ENCODE measurements at places on chromosomes 3 and 15.

DNA sequence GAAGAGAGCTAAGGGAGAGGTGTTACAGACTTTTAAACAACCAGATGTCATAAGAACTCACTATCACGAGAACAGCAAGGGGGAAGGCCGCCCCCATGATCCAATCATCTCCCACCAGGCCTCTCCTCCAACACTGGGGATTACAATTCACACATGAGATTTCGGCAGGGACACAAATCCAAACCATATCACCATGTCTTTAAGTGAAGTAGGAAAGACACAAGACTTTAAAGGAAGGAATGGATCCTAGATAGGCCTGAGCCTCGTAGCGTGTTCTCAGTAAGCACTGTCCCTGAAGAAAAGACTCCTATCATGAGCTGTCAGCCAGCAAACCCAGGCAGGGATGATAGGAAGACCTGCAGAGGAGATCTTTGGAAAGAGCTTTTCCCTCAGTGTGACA, 15.1 kb upstream of the RPS27L start:
- no peak for DNase-seq

DNA sequence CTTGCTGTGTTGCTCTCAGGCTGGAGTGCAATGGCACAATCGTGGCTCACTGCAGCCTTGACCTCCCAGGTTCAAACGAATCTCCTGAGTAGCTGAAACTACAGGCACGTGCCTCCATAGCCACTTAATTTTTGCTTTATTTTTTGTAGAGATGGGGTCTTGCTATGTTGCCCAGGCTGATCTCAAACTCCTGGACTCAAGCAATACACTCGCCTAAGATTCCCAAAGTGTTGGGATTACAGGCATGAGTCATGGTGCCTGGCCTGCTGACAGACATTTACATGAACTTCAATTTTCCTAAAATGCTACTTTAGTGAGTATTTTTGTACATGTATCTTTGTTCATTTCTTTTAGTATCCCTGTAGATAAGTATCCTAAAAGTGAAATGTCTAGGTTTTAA, 132.3 kb downstream of the SUCLG2 start:
- DNase-seq: no peak

DNA sequence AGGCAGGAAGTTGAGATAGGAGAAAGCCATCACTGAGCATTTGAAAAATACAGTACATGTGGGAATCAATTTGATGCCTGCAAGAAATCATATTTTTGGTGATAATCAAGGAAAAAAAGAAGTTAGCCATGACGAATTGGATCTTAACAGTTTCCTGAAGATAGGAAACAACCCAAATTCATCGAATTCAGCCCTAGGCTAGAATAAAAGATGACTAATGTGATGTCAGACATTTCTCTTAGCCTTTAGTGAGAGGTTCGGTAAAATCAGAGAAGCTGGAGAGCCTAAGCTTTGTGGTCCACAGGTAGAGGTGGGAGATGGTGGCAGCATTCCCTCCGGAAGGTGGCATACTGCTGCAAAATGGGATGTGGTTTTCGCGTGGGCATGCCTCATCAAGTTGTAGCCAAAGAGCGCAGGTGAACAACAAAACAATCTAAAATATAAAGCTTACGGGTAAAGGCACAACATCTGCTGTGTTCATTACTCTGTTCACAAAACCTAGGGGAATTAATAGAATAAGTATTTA, 144.1 kb upstream of the ALCAM start:
- DNase-seq: no peak

- DNase-seq: no peak
Measured at GRCh38 chr15:48324949-48325348, 6.3 kb upstream of the DUT start.

- DNase-seq: no peak
Measured at GRCh38 chr3:197088370-197088769, 58.8 kb upstream of the MELTF start.

DNA sequence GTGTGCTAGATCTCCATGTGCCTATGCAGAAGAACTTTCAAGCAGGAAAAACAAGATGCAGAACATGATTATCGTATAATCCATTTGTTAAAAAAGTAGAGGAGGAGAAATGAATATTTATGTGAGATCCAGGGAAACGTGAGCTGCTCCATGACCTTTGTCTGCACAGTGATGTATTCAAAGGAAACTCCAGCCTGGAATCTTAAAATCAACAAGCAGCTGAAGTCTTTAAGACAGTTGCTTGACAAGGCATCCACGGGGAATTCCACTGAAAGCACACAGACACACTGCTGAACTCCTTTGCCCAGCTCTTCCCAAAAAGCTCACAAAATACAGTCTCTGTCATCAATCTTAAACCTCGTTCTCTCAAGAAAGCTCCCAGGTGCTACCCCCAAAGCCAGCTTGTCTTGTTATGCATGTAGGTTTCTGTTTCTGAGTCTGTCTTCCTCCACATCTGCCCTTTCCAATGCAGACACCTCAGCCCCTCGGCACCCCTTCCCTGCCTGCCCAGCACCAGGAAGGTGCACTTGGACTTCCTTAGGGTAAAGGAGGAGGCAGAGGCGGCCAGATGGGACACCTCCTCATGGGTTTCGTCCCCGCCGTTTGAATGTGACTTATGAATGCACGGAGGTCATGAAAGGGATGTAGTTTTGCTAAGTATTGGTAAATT, 28.7 kb downstream of the LRRK1 start:
- no peak for DNase-seq

GRCh38 chr3:197734667-197735318, 1.9 kb downstream of the RUBCN start:
- no peak for DNase-seq

DNA sequence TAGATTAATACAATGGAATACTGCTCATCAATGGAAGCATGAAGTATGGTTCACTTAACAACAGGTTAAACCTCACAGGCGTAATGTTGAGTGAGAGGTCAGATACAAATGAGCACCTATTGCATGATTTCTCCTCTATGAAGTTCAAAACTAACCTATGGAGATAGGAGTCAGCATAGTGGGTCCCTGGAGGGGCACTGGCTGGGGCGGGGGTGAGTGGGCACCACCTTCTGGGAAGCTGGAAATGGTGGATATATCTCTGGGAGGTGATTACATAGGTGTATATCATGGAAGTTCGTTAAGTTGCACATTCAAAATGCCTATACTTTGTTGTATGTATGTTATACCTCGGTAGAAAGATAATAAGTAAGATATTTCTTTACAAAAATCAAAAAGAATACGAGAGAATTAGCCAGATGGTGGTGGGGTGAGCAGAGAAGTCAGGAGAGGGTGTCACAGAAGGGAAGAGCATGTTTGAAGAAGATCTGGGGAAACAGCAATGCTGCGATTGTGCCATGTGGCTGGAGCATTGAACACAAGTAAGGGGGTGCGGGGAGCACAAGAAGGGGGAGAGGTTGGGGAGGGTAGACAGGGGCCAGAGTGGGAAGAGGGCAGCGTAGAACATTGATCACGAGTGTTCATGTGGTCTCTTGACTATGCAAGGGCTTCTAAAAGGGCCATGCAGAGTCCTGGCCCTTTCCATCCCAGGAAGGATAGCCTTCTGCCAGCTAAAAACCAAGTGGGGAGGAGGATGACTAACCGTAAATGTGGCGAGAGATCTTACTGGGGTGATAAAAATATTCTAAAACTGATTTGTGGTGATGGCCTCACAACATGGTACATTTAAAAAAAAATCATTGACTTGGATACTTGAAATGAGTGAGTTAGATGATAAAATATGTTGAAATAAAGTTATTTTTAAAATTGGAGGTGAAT, 30.2 kb downstream of the ITGA11 start:
- DNase-seq: no peak

- DNase-seq: no peak
Measured at GRCh38 chr15:31523027-31523654, 196.5 kb downstream of the KLF13 start.

- no peak for DNase-seq
Measured at GRCh38 chr15:79122991-79123390, 32.4 kb upstream of the RASGRF1 start.

GRCh38 chr3:157428853-157429252, 7.8 kb upstream of the PTX3 start:
- no peak for DNase-seq

DNA sequence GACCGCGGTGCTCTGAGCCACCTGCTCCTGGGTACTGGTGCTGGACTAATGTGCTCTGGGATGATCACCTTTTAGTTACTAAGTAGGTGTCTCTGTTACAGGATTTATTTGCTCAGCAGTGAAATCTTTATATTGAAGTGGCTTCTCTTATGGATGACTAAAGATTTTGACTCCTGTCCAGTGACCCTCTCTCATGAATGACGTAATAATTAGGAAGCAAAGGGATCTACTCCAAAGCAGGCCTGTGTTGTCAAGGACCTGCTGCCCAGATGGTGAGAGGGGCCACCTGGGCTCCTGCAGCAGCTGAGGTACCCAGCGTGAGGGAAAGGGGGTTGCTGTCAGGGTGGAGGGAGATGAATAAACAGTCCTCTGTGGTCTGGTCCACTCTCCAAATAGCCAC, 263.6 kb downstream of the GABRG3 start:
- DNase-seq: no peak

GRCh38 chr3:113152849-113153248, 58.5 kb upstream of the BOC start:
- DNase-seq: no peak

- DNase-seq: no peak
Measured at GRCh38 chr3:194587438-194587931, 45.7 kb downstream of the TMEM44 start.

- no peak for DNase-seq
Measured at GRCh38 chr15:26848498-26848897, 18.4 kb upstream of the GABRA5 start.

GRCh38 chr3:16151109-16151508, 23.4 kb upstream of the GALNT15 start:
- DNase-seq: no peak

DNA sequence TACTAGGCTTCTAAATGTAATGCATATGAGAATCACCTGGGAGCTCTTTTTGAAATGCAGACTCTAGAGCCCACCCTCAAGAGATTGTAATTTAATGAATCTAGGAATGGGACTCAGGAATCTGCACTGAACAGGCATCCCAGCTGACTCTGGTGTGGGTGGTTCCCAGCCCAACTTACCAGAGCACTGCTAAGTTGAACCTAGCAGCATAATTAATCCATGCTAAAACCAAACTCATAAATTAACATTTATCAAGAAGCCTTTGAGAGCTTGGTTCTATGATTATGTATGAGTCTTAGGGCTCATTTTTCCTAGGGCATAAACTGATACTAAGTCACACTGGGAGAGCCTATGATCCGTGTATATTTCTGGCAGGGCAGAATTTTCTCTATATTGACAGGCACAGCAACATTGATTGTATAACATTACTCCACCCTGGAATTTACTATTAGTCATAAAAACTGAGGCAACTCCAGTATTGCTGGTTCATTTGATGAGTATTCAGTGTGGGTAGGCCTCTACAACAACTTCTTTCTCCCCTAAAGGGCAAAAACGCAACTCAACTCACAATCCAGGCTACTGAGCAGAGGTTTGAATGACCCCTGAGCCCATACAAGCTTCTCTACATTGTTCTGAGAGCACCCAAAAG, 10.7 kb upstream of the CSTA start:
- no peak for DNase-seq

- DNase-seq: no peak
Measured at GRCh38 chr3:195385526-195385925, 57.3 kb downstream of the ACAP2 start.

GRCh38 chr3:185089343-185089742, 63.5 kb downstream of the C3orf70 start:
- DNase-seq: no peak

DNA sequence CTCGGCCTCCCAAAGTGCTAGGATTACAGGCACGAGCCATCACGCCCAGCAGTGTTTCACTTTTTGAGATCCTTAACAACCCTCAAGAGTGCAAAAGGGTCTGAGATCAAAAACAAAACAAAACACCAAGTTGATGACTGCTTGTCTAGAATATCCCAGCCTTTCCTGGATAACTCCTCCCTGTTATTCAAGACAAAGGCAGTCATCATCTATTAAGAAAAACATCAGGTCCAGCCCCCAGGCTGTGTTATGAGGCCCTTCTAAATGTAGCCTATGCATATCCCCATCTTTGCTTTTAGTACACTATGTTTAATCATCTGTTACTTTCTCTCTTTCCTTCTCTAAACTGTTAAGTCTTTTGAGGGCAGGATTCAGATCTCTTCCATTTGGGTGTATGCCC, 150.1 kb upstream of the FHIT start:
- no peak for DNase-seq

DNA sequence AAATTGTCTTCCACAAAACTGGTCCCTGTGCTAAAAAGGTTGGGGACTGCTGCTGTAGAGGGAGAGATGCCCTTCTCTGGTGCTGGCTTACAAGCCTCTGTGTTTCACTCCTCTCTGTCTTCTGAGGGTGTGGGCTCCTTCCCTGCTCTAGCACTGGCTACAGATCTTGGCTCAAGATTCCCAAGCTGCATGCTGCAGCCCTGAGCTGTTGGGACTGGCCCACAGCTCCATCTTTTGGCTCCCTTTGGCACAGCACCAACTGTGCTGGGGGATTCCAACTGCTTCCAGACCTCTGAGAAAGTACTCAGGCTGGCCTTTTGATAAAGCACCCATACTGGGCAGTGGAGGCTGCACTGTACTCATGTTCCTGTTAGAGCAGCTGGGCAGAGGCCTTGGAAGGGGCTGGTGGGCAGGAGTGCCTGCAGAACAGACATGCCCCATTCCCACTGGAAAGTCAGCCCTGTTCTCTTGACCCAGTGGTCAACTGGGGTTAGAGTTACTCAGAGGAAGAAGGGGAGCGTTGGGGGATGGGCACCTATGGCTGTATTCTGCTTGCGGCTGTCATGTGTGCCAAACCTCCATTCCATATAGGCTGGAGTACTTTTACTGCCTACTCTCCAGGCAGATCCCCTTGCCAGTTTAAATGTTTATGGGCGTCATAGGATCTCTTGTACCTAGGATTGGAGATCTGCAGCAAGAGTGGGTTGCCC, 55.7 kb downstream of the GALK2 start:
- DNase-seq: no peak

DNA sequence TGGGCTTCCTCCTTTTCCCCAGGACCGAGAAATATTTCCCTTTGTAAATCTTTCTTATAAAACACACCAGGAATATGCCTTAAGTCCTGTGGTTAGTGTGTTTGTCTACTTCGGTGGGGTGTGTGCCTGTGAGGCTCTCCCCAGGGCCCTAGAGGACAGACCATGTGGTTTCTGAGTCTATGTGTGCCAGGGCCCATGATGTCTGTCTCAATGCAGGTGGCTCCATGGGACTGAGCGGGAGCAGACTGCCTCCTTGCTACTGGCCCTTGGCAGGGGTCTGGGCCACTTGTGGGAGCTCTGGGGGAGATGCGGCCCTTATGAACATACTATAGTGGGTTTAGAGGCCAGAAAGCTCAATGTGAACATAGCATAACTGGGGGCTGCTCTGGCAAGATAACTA, 37.6 kb downstream of the SCN5A start:
- DNase-seq: no peak
